Thymus (tissue), 14 donors: ENCODE measurements at places on chromosomes 1 and 21. TPM values are rescaled to one million over a fixed set of nuclear protein-coding genes. Genes with fewer than 3 reads are reported as not detected.

Gene CCDC27
- total RNA-seq: not detected

DNA sequence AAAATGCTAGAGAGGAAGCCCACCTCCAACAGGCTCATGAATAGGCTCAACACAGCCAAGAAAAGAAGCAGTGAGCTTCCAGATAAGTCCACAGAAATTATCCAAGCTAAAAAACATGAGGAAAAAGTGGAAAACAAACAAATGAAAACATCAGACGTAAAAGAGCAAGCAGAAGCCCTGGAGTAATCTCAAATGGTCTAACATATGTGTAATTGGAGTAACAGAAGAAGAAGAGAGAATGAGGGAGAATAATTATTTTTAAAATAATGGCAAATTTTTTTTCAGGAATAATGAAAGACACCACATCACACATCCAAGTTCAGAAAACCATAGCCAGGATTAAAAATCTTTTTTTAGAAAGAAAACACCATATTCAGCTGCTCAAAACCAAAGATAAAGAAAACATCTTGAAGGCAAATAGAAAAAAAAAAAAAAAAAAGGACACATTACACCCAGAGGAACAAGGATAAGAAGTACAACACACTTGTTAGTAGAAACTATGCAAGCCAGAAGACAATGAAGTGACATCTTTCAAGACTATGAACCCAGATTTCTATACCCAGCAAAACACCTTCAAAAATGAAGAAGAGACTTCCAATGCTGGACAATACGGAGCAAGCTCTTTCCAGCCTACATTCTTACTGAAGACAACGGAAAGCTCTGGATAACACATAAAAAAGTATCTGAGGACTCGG is 10.6 kb upstream of the SUMO3 start:
- DNase-seq: no peak
- H3K36me3 ChIP-seq: no peaks in the 10 kb centered on the region
- no peak overlapping the region for H3K4me3 ChIP-seq
- H3K27ac ChIP-seq: no peak overlapping the region

DNA sequence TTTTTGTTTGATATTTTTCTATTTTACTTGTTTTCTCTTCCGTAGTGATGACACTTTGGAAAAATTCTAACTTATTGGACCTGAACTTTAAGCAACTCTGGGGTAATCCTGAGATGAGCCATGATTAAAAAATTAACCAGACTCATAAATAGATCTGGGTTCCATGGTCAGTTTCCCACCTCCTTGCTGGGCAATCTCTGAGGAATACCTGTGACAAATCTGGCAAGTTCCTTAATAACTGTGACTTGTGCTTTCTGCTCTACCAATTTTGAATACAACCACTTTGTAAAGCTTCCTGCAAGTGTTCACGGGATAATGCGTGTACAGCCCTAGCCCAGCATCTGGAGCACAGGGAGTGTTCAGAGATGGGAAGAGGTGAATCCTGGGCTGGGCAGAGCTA is 3.3 kb downstream of the OVGP1 start:
- no peak overlapping the region for H3K4me3 ChIP-seq
- H3K27ac ChIP-seq: no peak overlapping the region
- no peaks in the 10 kb centered on the region for H3K4me1 ChIP-seq
- no peaks in the 10 kb centered on the region for H3K27me3 ChIP-seq

- no peaks in the 10 kb centered on the region for H3K27me3 ChIP-seq
- no peak overlapping the region for H3K27ac ChIP-seq
- no peaks in the 10 kb centered on the region for H3K4me1 ChIP-seq
These were observed 265.7 kb downstream of the COL11A1 start for GRCh38 chr1:102842606-102843005.

DNA sequence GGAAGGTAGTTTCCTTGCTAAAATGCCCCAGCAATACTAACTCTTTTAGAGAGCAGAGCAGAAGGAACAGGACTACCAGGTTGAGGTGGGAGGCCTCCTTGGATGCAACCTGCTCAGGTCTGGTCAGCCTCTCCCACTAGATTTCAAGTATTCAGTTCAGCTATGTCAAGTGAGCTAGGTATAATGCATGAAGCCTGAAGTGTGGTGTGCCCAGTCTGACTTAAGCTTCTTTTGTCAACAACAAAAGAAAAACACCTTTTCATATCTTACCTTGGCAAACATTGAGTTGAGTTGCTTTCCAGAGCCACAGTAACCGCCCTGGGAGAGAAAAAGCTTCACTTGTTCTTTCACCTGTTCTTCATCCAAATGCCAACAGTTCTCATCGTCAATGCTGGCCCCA is 47.8 kb downstream of the UROD start:
- no peaks in the 10 kb centered on the region for H3K36me3 ChIP-seq
- DNase-seq: no peak
- no peak overlapping the region for H3K27ac ChIP-seq
- no peaks in the 10 kb centered on the region for H3K4me1 ChIP-seq

- H3K27ac ChIP-seq: no peak overlapping the region
- peak; percentile 9 for DNase-seq
- H3K4me3 ChIP-seq: no peak overlapping the region
- H3K27me3 ChIP-seq: no peaks in the 10 kb centered on the region
- H3K4me1 ChIP-seq: no peaks in the 10 kb centered on the region
- no peaks in the 10 kb centered on the region for H3K36me3 ChIP-seq
These were observed 273.4 kb upstream of the CACYBP start for GRCh38 chr1:174726167-174726879.

- H3K4me1 ChIP-seq: peaks cover 6% of the 10 kb centered on the region
- H3K4me3 ChIP-seq: no peak overlapping the region
- H3K27me3 ChIP-seq: no peaks in the 10 kb centered on the region
- no peaks in the 10 kb centered on the region for H3K36me3 ChIP-seq
These were observed 23.6 kb upstream of the EPS8L3 start for GRCh38 chr1:109787211-109787844.

- no peaks in the 10 kb centered on the region for H3K27me3 ChIP-seq
- H3K4me3 ChIP-seq: no peak overlapping the region
- H3K36me3 ChIP-seq: no peaks in the 10 kb centered on the region
- DNase-seq: no peak
These were observed 610.6 kb downstream of the KIF26B start for GRCh38 chr1:245765230-245766000.
